ENCODE measurements at places on chromosomes 13 and 19.

DNA sequence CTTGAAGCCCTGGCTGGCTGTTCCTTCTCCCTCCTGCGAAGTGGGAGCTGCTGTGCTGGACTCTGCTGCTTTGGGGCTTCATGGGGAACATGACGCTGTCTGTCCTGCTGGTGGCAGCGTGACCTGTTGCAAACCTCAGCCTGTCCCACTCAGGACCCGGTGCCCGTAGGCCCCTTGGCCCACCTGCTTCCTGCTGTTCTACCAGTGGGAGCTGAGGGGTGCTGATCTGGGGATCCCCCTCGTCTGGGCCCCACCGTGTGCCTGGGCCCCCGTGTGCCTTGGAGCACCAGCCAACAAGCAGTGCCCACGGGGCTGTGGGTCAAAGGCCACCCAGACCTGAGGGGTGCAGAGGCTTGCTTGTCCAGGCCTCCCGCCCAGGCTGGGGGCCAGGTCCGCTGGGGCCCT is 5.3 kb downstream of the SPPL2B start:
- no peak for DNase-seq

GRCh38 chr13:108214441-108215271 is 680 bp downstream of the LIG4 start:
- DNase-seq: no peak

DNA sequence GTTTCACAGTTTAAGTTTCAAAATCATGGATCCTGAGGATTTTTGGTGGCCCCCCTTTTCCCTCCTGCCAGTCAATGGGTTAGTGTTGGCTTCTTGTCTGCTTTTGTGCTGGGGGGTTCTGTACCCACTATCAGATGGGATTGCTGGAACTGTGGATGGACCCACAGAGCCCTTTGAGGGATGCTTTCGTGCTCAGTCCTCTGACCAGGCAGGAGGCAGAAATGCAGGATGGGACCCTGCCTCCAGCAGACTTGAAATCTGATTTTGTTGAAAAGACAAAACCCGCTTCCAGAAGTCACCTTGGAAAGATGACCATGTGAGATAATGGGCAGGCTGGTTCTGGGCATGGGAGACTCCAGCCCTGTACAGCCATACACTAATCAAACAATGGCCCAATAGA is 408.9 kb downstream of the ZNF536 start:
- DNase-seq: no peak

DNA sequence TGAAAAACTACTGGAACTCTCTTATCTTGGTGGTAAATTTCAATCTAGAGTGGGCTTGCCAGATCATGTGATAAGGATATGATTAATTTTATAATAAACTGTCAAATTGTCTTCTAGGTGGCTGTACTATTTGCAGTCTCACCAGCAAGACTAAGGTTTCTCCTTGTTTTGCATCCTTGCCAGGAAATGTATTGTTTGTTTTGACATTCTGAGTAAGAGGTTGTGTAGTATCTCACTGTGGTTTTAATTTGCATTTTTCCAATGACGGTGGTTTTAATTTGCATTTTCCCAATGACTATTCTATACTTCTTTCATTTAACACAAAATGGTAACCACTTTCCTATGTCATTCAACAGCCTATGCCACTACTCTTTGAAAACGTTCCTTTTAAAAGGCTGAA is 2.0 kb downstream of the CAB39L start:
- no peak for DNase-seq

DNA sequence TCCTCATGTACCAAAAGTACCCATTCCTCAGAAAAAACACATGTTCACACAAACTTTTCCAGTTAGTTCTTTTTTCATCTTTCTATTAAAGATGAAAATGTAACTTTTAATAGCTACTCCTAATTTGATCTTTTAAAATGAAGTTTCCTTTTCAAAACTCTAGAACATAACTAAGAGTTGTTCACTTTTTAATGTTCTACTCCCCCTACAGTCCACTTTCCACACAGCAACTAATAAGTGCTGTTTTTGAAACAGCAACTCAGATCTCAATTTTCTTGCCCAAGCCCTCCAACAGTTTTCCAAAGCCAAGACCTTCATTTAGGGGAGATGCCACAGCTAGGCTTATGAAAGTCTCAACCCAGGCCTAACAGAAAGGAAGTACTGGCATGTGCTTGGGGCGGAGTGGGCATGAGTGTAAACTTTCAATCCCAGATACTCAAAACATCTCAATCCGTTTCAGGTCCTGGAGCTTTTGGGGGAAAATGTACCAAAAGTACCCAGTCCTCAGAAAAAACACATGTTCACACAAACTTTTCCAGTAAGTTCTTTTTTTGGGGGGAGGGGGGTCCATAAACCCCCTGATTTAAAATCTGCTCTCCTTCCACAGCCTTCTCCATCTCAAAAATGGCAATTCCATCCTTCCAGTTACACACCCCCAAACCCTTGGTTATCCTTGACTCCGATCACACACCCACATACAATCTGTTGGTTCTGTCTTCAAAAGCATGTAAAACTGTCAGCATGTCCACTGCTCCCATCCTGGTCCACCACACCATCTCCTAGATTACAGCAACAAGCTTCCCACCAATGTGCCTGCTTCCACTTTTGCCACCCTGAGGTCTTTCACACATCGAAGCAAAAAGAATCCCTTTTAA is 2.0 kb downstream of the FBL start:
- DNase-seq: no peak

DNA sequence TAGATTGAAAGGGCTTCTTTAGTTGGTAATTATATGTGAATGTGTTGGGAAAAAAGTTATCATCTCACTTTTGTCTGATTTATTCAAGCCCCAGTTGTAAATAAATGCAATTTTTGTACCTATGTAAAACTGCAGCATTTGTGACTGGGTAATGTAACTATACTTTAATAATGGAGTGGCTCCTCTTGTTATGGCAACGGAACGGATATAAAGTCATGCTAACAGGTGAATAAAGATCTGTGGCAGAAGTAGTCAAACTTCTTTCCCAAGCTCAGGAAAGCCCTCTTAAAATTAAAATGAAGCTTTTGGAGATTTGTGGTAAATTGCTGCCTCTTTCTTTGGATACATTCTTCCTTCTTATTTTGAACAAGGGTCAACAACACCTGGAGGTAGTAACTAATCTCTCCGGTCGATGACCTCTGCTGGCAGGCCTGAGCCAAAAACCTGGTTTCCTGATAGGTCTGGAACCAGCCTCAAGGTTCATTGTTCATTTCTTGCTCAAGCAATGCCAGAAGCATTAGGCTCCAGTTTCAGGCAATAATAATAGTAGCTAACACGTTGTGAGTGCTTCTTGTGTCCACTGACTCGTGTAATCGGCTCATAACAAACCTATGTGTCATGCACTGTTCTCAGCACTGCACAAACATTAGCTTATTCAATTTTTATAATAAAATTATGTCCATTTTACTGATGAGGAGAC is 313.4 kb upstream of the DACH1 start:
- DNase-seq: no peak

DNA sequence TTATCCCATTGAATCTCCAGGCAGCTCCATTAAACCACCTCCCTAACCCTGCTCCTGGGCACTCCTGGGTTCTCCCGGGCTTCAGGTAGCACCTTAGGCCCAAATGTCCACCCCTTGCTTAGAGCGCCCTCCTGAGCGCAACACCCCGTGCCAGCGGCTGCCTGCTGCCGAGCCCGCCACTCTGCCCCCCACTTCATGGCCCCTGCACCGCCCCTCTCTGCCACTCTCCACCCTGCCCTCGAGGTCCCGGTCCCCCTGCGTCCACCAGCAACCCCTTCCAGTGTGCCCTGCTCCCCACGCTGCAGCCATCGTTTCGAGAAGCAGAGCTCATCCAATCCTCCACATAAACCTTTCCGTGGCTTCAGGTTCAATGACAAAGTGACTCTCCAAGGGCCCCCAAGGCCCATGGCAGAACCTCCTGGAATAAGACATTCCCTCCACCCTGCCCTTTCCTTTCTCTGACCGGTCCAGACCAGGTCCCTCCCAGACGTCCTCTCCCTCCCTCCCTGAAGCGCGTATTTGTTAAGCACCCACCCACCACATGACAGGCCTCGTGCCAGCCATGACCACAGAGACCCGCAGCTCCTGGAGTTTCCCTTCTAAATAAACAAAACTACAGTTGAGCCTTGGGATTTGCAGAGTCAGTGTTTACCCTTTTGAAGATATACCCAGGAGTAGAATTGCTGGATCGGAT is 66.6 kb downstream of the ARHGEF18 start:
- DNase-seq: no peak

DNA sequence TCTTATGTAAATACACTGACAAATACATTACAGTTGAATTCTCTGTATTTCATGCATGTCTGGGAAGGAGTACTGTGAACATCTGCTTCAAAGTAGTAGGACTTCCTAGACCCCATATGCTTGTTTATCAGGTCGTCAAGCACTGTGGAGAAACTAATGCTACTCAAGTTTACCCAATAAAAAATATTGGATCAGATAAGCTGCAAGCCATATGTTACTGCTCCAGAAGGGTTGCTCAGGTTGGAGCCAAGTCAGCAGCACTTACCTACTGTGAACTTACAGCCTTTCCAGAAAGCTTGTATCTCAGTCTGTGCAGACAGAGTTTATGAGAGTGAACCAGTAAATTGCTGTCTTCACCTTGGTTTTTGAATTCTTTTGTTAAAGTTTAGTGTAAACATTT is 36.2 kb downstream of the SLAIN1 start:
- no peak for DNase-seq

GRCh38 chr19:9912551-9913236 is 23.6 kb downstream of the OLFM2 start:
- DNase-seq: no peak

DNA sequence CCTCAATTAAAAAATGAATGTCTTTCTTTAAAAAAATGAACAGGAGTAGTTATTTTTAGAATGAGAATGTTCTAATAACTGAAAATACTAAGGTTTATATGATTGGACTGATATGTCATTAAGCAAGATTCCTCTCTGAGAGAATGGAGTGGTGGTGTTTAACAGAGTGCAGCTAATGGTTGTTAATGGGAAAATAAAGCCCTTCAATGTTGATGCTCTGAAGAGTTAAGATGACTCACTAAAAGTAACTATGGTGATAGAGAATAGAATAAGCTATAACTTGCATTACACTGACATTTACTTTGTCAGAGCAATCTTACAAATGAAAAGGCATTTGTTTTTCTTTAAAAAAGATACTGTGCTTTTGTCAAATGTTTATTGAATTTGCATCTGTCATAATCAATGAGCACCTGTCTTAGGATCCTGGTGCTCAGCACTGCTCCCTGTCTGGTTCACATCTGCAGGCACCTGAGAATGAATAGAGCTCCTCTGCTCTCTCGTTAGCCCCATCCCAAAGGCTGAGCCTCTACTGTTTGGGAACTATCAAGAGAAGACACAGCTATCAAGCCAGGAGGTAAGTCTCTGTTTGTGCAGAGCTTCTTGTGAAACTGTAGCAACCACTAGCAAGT is 15.1 kb downstream of the PABPC3 start:
- no peak for DNase-seq

DNA sequence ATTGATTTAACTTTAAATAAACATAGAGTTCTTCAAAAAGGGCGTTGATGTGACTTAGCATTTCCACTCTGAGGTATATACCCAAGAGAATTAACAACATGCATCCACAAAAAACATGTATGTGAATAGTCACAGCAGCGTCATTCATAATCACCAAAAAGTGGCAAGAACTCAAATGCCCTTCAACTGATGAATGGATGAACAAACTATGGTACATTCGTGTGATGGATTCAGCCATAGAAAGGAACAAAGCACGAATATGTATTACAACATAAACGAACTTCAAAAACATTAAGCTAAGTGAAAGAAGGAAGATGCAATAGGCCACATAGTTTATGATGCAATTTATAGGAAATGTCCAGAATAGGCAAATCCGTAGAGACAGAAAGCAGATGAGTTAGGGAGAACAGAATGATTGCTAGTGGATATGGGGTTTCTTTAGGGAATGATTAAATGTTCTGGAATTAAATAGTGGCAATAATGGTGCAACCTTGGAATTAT is 72.3 kb upstream of the UQCRFS1 start:
- DNase-seq: no peak

GRCh38 chr13:50758796-50759195 is 84.7 kb downstream of the DLEU7 start:
- no peak for DNase-seq

- no peak for DNase-seq
Measured at GRCh38 chr13:48776401-48776800, 122.7 kb downstream of the CYSLTR2 start.

DNA sequence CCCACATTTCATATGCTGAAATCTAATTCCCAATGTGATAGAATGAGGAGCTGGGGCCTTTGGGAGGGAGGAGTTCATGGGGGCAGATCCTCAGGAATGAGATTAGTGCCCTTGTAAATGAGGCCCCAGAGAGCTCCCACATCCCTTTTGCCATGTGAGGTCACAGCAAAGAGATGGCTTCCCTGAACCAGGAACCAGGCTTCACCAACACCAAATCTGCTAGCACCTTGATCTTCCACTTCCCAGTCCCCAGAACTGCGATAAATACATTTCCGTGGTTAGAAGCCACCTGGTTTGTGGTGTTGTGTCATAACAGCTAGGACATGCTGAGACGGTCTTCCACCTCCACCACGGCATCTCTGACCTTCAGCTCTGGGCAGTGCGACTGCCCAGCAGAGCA is 62.1 kb downstream of the ING1 start:
- no peak for DNase-seq

DNA sequence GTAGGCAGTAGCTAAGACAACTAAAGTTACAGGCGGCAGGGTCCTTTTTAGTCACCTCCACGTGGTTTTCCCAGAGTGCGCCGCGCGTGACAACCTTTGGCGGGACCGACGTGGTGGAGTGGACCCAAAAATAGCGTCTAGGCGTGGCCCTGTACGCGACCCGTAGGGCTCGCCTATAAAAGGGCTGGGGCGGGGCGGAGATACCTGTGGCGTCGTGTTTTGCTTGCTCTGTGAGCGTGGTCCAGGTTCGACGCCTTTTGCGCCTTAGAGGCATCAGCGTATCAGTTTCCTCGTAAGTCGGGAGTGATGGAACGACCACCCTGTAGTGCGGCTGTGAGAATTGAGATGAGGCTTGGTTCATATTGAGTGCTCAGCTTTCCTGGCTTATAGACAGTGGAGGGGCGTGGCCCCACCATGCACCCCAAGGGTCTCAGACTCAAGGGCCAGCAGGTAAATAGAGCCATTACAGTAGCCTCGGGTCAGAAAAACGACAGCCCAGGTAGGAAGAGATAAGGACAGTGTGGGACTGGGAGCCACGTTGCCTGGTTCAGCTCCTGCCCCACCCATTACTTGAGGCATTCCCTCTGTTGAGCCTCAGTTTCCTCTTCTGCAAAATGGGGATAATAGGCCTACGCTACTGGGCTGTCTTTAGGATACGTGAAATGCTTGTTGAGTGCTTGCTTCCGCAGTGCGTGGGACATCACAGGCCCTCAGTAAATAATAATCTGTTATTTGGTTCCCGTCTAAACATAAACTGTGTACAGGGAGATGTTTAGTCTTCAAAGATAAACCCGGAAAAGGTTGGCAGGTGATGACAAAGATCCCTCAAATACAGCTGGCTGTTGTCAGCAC is 693 bp upstream of the TMED1 start:
- peak; percentile 52 for DNase-seq

Data from stimulated activated CD8-positive, alpha-beta memory T cell treated with anti-CD3 and anti-CD28 coated beads, Interleukin-2, amount 100 ng/mL, for 1 hour (primary cell).